Lung (tissue), 17 donors: ENCODE measurements at places on chromosomes 13 and 19.

DNA sequence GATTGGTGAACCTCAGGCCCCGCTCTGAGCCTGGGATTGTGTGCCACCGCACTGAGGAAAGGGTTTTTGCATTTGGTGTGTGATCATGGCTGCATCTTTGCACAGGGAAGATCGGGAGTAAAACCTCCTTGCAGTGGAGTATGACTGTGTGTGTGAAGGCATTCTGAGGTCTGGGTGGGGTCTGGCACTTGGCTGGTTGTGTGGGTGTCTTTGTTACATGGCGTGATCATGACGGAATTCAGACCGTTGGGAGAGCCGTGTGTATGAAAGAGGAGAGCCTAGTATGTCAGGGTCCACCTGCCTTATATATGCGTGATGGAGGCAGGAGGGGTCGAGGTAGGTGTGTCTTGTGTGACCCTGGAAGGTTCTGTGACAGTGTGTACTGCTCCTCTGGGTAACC, 740 bp upstream of the BEST2 start:
- DNase-seq, result no peak

GRCh38 chr19:13652810-13653590, 111.3 kb upstream of the MRI1 start:
- DNase-seq, result no peak

- peak; percentile 73 for DNase-seq
Measured at GRCh38 chr13:61728471-61728870, 312.8 kb upstream of the PCDH20 start.

GRCh38 chr19:5434970-5435641, 20.1 kb upstream of the ZNRF4 start:
- DNase-seq, result no peak

GRCh38 chr19:12967907-12968306, 1.5 kb upstream of the DAND5 start:
- no peak for DNase-seq

DNA sequence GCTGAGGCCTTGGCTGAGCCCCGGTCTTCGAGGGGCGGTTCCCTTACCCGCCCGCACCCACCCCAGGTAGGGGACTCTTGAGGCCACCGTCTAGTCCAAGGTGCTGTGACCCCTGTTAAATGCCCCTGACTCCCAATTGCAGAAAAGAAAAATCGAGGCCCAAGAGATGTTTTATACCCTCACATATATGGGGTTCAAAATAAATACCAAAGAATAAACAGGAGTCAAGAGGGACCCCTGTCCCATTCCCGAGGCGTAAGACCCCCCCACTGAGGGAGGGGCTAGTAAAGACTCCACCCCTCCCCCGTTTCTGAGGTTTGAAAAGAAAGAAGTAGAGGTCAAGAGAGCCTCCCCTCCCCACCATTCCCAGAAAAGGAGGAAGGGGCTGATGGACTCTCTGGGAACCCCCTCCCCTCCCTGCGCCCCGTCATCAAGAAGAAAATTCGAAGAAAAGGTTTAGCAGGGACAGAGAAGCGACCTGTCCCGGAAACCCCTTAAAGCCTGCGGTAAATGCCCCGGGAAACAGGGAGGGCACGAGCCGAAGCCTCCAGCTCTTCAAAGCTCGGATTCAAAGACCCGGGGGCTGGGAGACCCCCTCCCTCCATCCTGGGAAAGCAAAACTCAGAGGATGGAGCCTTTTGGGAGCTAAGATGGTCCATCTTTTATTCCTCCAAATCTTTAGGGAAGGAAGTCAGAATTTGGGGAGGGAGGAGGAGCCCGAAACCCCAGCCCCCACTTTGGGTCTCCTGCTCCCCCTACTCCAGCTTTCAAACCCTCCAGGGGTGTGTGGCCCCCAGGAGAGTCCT, 755 bp upstream of the RAB3A start:
- DNase-seq, result peak; percentile 88

DNA sequence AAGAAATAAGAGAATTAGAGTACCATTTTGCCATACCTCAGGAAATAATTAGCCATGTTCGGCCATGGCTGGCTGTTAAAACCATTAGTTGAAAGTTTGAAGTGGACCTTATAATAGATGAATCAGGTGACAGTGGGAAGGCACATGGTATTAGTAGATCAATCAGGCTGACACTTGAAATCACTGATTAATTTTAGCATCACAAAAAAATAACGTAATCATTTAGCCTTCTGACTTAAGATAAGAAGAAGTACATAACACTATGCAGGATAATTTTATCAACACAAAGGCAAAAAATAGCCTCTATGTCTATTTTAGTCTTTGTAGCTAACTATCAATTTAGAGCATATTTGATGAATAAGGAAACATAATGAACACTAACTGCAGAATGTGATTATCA, 615.5 kb downstream of the PCDH17 start:
- DNase-seq, result no peak

DNA sequence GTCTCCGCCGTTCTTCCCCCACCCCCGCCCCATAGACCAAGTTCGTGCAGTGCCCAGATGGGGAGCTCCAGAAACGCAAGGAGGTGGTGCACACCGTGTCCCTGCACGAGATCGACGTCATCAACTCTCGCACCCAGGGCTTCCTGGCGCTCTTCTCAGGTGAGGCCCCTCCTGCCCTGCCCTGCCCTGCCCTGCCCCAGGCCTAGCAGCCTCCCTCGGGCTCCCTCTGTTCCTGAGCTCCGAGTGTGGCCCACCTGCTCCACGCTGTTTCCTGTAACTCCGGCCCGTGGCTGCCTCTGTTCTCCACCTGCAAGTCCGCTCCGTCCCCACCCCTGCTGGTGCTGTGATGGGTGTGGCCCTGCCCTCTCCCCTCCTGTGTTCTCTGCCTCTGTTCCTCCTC, 6.4 kb downstream of the LHB start:
- no peak for DNase-seq

DNA sequence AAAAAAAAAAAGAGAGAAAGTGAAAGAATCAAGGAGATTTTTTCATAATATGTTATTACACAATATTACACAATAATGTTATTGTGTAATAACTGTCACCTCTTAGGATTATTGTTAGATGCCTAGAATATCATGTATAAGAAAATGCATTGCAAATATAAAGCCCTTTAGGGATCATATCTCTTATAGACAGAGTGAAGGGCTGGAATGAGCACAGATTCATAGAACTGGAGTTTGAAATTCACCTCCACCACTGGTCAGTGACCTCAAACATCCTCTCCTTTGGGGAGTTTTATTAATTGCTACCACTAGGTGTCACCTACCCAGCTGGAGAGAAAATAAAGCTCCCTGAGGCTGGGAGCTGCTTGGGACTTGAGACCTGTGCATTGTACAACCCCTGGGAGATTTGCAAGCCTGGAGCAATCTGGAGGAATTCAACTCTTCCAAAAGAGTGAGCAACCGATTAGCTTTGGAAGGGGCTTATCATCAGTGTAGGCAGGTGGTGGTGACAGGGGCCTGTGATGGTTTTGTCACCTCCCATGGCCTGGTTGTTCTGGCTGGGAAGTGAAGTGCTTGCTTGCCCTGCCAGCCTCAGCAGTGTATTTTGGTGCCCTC, 30.3 kb upstream of the FRY start:
- DNase-seq, result peak; percentile 50

DNA sequence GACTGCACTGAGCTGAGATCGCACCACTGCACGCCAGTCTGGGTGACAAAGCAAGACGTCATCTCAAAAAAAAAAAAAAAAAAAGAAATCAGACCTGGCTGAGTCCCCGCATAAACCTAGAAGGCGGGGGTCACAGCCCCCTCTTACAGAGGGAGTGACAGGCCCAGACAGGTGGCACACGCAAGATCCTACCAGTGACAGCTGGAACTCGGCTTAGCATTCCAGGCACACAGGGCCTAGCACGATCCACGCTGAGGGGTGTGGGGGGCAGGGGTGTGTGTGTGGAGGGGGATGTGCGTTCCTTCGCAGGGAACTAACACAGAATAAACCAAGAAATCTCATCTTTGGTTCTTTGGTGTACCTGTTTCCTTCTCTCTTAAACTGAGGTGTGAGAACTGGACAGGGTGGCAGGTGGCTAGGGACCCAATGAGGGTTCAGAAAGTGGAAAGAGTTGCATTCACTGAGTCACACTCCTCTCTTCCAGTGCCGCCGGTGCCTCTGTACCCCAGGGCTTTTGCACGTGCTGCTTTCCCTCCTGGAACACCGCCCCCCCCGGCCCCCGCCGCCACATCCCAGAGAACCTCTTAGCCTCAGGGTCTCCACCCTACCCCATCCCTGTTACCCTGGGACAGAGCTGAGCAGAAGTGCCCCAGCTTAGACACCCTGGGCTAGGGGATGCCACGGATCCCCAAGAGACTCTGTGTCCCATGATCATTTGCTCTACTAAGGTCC, 5.0 kb downstream of the SGTA start:
- DNase-seq, result no peak

DNA sequence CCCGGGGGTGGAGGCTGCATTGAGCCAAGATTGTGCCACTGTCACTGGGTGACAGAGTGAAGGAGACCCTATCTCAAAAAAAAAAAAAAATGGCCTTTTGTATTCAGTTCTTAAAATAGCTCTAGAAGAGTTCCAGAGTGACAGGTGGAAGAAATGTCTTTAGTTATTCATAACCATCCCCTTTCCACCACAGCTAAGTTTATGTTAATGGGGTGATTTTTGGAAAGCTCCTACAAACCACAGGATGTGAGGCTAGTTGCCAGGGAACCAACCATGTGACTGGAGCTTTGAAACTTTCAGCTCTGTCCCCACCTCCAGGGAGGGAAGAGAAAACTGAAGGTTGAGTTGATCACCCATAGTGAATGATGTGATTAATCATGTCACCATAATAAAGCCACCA, 6.9 kb downstream of the ZNF490 start:
- peak; percentile 61 for DNase-seq

- DNase-seq, result peak; percentile 92
Measured at GRCh38 chr19:44356383-44357111, at the start of gene ZNF112. Gene ZNF112, minus strand, starts transcription at chr19:44356680. Its CDS starts 16,141 bp downstream, at chr19:44340539.

DNA sequence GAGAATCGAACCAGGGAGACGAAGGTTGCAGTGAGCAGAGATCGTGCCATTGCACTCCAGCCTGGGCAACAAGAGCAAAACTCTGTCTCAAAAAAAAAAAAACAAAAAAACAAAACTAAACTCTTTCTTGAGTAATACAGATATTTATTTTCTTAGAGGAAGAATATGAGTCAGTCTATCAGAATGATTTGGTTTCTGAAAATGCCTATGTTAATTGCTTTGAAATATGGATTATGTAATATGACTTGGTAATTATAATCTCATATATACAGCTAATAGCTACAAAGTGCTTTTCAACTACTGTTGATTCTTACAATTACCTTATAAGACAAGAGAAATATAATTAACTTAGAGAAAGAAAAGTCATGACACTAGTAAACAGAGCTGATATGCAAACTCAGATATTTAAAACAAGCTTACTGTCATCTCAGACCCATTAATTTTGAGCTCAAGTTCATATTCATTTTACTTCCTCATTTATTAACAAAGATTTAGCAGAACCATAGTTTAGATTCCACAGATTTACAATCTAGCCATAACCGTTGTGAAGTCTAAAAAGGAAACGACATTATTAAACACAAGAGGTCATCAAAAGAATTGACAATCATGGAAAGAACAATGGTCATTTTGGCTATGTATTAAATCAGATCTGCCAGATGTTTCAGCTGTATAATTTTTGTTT, 88.0 kb downstream of the TBC1D4 start:
- no peak for DNase-seq

- no peak for DNase-seq
Measured at GRCh38 chr13:109368230-109368629, 418.2 kb downstream of the IRS2 start.

DNA sequence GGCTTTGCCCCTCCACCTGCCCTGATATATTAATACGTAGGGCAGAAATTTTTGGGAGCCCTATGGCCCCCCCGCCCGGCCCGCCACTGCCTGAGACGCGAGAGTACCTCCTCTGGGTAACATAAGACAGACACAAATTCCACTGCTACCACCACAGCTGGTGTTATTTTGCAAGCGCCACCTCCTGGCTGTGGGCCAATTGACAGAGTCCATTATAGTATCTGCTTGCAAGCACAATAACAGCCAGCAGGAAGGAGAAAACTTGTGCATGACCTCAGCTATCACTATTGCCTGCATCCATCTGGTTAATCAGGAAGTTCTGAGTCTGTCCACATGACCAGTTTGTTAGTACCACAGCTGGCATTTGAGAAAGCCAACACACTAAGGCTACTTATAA, 25.3 kb upstream of the OR10H2 start:
- peak; percentile 92 for DNase-seq

- no peak for DNase-seq
Measured at GRCh38 chr13:27352698-27353097, 71.7 kb upstream of the GTF3A start.

- no peak for DNase-seq
Measured at GRCh38 chr19:18440415-18440877, 2.5 kb upstream of the ISYNA1 start.

- no peak for DNase-seq
Measured at GRCh38 chr13:89865164-89866064, 1482.1 kb upstream of the MIR17HG start.

DNA sequence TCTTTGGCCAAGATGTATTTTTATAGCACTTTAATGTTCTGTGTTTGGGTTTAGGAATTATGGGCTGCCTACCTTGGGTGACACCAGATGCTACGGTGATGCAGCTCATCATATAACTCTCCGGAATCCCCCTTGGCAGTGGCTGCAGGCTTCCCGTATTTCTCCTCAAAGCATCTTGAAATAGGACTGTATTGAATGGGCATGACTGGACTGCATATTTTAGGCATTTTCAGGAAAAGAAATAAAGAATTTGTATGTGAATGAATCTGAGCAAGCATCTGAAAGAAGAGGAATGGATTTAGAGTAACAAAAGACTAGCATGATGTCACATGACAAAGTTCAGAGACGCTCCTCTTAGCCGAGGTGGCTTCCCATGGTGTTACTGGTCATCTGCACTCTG, 70.6 kb downstream of the DGKH start:
- no peak for DNase-seq

DNA sequence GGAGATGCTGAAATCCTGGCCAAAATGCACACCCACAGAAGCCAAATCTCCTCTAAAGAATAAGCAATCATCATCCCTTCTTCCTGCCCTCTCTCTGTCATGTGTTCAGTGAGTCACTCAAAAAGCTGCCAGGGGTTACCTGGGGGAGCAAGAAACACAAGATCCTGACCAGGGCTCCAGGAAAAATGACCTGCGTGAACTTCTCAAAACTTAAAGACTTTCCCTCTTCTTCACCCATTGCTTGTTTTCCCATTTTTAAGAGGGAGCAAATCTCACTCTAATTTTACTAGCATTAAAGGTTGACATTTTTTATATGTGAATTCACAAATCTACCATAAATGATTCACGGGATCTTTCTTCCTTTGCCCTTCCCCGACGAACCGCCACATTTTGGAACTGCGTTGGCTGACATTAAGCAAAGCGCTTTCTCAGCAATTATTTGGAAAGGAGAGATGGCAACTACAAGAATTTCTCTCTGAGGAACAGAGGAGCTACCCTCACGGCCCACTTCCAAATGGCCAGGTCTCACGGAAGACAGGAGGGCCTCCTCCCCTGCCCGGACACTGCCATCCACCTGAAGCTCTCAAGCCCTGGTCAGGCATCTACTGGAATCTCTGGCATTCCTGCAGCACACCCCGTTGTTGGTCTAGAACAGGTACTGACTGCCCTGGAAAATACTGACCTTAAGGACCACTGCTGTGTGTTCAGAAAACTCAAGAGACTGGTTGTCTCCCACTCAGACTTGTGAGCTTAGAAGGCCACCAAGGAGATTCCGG, 14.2 kb downstream of the TSHZ3 start:
- no peak for DNase-seq

GRCh38 chr13:64154514-64154913, 2738.9 kb upstream of the PCDH20 start:
- DNase-seq, result peak; percentile 23

GRCh38 chr19:29704562-29705558, 10.2 kb downstream of the C19orf12 start:
- no peak for DNase-seq

- no peak for DNase-seq
Measured at GRCh38 chr13:22194106-22194805, 523.4 kb downstream of the FGF9 start.

- DNase-seq, result no peak
Measured at GRCh38 chr19:39325778-39326665, 5.4 kb upstream of the LRFN1 start.
